EH (cell line): ENCODE measurements at places on chromosomes 12 and 14.

DNA sequence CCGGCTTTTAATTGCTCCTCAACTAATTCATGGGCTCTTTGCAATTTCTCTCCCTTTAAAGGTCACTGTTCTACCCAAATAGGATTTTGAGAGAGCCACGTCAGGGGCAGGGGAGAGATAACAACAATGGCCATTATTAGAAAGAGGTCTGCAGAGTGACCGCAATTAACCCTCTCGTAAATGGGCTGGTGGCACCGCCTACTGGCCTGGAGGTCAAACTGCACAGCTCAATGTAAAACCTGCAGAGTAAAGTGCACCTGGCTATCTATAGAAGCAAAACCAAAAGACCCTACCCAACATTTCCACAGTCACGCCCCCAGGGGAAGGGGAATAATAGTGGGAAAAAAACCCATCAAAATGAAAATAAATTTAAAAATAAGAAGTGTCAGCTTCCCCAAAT, 21.6 kb upstream of the CLEC4E start:
- no peak for DNase-seq

DNA sequence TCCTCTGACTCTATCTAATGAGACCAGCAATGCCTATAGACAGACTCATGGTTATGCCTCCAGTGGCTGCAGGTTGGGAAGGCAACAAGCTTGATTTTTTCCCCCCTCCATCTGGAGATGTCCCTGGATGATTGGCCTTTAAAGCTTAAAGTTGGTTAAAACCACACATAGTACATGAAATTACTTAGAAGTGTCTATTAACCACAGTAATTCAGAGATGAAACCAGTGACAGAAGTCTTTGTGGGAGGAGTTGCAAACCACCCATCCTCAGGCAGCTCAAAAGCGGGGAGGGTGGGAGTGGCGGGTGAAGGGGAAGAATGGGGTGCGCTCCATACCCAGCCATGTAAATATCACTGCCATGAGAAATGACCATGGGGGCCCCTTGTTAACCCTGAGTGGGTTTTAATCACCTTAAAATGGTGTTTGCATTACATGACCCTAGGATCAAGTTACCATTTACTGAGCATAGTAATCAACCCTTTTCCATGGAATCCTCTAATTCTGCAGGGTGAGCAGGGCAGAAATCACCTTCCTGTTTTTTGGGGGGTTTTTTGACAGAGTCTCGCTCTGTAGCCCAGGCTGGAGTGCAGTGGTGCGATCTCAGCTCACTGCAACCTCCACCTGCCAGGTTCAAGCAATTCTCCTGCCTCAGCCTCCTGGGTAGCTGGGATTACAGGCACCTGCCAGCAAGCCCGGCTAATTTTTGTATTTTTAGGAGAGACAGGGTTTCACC, 133.5 kb downstream of the FOXN3 start:
- no peak for DNase-seq

GRCh38 chr14:74126315-74127013, 41.7 kb downstream of the LIN52 start:
- DNase-seq = no peak

DNA sequence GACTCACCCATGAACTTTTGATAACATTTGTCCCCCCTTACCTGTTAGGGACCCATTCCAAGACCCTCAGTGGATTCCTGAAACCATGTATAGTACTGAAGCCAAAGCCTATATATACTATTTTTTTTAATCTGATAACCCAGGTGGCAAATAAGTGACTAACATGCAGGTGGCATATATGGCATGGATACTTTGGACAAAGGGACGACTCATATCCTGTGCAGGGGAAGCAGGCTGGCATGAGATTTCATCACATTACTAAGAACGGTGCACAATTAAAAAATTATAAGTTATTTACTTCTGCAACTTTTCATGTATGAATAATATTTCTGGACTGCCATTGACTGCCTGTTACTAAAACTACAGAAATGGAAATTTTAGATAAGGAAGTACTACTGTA, 880.1 kb upstream of the FBXO33 start:
- DNase-seq = no peak

GRCh38 chr12:12548713-12549112, 13.9 kb downstream of the DUSP16 start:
- DNase-seq = no peak

DNA sequence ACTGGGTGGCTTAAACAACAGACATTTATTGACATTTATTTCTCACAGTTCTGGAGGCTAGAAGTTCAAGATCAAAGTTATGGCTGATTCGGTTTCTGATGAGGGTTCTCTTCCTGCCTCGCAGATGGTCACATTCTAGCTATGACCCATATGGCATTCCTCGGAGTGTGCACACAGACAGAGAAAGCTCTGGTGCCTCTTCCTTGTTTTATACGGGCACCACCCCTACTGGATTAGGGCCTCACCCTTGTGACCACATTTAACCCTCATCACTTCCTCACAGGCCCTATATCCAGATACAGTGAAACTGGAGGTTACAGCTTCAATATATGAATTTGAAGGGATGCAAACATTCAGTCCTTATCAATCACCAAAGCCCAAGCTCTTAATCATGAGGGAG, 77.0 kb upstream of the OVCH1 start:
- no peak for DNase-seq

GRCh38 chr12:57429473-57430111, 1.3 kb downstream of the R3HDM2 start:
- peak; percentile 31 for DNase-seq

DNA sequence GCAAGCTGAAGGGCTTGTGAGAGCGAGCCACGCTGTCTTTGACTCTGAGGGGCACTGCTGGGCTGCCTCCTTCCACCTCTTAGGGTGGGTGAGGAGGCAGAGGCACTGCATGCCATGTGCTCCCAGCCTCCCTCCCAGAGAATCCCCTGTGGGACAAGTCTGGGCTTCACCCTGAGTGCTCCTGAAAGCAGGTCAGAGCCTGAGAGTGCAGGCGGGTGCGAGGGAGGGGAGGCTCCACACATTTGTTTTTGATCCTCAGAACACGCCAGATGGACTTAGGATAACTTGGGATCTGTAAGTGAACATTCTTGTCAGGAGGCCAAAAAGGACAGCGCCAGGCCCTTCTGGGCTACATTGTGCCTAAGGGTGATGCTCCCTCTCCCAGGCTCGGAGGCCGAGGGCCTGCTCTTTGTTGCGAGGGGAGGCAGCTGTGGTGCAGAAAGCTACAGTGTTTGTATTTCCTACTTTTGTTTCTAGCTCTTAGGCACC, 155.4 kb downstream of the TMX1 start:
- peak; percentile 97 for DNase-seq

GRCh38 chr12:43148691-43149090, 403.3 kb downstream of the ADAMTS20 start:
- DNase-seq = peak; percentile 10

DNA sequence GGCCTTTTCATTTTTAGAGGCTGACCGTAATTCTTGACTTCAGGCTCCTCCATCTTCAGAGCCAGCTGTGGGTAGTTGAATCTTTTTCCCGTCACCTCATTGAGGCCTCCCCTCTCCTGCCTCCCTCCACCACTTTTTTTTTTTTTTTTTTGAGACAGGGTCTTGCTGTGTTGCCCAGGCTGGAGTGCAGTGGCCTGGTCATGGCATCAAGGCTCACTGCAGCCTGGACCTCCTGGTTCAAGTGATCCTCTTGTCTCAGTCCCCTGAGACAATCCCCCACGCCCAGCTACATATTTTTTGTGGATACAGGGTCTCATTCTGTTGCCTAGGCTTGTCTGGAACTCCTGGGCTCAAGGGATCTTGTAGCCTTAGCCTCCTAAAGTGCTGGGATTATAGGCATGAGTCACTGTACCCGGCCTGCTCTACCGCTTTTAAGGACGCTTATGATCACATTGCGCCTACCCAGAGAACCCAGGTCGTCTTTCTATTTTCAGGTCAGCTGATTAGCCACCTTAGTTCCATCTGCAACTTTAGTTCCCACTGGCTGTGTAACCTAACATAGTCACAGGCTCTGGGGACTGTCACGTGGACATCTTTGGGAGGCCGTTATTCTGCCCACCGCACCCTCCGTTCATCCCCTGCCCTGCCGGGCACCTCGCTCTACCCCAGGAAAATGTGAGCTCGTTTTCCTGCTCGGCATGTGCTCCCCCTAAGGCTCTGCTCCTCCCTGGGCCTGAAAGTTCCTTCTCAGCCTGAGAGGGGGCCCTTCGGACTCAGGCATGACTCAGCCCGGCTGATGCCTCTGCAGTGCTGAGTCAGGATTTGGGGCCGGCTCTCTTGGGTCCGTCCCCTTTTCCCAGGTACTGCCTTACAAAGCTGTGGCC, 13.4 kb downstream of the TNFAIP2 start:
- peak; percentile 73 for DNase-seq

DNA sequence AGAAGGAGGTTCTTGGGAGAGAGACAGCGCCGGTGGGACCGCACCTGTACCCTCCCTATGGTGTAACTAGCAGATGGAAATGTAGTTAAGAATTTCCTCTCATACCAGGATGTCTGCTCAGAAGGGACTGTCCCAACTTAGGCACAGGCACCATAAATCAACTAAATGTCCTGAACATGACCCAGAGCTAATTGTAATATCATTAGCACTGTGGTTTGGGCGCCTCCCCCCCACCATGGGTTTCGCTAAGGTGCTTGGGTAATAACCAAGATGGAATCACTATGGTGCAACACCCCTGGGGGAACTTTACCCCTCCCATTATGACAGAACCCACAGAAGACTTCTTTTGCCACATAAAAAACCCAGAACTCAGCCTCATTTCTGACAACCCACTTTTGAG, 15.9 kb downstream of the ZNF641 start:
- no peak for DNase-seq

DNA sequence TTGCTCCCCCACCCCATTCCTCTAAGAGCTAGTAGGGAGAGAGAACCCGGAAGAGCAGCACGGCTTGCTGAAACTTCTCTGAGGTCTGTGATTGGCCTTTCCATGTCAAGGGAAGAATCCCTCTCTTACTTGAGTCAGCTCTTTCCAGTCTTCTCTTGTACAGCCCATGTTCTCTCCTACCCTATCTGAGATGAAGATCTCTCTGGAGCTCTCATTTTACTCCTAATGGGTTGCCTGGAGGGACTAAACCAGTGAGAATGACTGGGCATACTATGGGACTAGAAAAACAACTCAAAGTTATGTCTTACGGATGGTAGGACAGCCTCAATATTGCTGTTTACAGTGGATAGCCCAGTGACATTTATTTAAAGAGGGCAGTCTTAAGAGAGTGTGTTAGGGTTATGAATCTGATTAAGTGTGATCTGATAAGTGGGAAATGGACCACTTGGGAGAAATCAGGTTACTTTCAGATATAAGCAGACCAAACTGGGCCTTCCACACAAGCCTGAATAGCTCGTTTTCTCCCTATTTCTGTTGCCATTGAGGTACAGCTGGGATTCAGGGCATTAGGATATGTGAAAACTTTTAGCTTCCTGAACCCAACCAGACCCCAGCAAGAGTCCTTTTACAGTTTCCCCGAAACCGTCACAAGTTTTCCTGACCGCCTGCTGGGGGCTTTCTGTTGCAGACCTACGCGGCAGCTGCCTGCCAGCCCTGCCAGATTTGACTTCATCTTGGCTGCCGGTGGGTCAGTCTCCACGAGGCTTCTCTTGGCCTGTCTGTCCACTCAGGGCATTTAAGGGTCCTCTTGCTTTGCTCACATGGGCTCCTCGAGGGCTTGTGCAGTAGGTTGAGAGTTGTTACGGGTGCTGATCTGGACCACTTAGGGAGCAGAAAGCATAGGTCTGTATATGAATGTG, 16.9 kb downstream of the ETV6 start:
- DNase-seq = no peak

DNA sequence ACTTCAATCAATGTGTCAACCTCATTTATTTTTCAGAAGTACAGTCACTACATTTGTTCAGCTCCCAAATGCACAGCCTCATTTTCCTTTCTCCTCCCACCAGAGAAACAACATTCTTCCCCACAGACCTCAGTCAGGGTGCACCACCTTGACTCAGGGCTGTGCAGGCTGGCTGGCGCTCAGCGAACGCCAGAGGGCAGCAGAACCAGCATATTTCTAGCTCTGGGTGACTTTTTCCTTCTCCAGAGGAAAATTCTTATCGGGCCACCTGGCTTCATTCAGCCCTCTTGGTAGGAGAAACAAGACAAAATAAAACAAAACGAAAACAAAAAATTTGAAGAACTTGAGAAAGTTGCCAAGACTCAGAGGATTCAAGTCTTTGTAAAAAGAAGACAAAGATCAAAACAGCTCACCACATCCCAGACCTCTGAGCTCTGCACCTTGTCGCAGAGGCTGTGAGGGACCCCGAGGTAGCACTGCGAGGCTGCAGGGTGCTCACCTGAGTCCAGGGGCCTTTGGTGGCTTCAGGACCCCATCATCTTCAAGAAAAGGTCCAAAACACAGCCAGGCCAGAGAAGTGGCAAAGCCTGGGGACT, 33.7 kb downstream of the PAH start:
- DNase-seq = peak; percentile 49

DNA sequence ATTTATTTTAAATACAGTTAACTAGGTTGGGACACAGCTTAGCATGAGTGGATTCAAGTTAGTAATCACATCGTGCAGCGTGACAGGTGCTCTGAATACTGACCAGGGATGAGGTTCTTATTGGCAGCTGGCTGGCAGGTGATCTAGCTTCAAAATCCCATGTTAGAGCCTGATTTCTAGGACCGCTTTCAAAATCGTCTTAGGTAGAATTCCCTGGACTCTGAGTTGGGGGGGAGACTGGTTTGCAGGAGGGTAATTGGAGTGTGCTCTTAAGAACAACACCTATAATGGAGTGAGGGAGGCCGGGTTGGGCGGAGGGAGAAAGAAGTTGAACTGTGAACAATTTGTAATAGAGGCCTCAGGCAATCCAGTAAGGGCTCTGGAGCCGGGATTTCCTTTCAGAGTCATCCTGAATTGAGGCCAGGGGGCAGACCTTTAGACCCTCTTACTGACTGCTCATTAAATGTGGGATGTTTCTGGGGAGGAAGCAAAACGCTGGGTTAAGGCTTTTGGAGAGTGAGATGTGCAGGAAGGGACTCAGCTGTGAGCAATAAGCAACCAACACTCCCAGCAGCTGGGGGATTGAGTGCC, 874 bp upstream of the YARS2 start:
- DNase-seq = peak; percentile 17

DNA sequence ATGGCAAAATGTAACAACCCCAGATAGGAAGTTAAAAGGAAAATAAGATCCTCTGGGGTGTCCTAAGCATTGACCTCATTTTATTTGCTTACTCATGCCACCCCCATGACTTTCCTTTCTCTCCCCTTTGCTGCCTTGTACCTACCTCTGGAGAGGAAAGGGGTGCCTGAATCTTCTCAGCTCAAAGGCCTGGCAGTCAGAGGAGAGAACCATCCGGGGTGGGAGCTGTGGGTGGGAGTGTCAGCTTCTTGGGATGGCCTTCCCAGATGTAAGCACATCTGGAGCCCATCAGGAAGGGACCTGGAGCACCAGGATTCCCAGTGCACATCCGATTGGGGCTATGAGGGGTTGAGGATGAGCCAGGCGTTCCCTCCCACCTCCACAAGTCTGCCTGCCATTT, 5.2 kb upstream of the ITGA5 start:
- DNase-seq = no peak
